ENCODE measurements at places on chromosomes 12 and 14.

- DNase-seq, result no peak
These were observed 236.9 kb downstream of the PAWR start for GRCh38 chr12:79453820-79454219.

GRCh38 chr14:102088012-102088792, 1.4 kb upstream of the HSP90AA1 start:
- no peak for DNase-seq

DNA sequence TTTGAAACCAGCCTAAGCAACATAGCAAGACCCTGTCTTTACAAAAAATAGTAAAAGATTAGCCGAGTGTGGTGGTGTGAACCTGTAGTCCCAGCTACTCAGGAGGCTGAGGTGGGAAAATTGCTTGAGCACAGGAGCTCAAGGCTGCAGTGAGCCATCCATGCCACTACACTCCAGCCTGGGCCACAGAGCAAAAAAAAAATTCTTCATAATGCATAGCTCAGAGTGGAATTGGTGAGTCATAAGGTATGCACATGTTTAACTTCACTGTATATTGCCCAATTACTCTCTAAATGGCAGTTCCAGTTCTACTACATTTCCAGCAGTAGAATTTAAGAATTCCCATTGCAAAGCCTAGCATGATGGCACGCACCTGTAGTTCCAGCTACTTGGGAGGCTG, 26.8 kb upstream of the CLIP1 start:
- DNase-seq, result peak; percentile 70

DNA sequence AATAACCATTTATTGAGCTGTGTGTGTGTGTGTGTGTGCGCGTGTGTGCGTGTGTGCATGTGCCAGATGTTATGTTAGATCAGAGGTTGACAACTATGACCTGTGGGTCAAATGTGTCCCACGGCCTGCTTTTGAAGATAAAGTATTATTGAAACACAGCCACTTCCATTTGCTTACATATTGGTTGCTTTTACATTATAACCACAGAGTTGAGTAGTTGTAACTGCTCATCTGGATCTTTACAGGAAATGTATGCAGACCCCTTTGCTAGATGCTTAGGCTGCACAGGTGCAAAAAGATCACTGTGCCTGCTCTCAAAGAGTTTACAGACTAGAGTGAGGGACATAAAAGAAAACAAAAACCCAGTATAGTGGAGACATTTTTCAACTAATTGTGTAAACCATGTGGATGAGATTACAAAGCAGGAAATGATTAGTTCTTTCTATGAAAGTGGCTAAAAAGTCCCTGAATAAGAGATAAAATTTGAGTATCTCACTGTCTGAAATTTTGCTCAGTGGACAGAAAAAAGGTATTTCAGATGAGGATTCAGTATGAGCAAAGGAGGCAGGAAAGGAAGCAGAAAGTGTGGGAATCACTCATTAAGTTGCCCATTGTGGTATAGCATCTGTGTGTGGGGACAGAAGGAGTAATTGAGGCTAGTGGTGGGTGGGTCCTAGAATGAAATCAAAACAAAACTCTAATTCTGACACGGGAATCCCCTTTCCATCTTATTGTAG, 188.4 kb downstream of the PAH start:
- DNase-seq, result no peak

DNA sequence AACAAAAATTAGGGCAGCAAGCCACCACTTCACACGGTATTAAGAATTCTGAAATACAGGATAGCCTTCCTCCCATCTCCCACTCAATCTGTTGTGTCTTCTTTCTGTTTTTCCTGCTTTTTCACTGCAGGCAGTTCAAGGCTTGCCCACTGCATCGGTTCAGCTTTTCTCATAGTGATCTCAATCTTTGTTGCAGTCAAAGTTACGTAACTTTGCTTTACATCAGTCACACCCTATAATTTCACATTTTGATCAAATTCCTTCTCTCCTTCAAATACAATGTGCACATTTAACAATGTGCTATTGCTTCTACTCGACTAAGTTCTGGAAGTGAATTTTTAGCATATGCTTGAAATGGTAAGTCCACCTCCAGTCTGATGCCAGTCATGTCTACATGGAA, 217.6 kb downstream of the EFCAB11 start:
- no peak for DNase-seq

GRCh38 chr14:64411001-64411400, 22.8 kb downstream of the MTHFD1 start:
- DNase-seq, result no peak

DNA sequence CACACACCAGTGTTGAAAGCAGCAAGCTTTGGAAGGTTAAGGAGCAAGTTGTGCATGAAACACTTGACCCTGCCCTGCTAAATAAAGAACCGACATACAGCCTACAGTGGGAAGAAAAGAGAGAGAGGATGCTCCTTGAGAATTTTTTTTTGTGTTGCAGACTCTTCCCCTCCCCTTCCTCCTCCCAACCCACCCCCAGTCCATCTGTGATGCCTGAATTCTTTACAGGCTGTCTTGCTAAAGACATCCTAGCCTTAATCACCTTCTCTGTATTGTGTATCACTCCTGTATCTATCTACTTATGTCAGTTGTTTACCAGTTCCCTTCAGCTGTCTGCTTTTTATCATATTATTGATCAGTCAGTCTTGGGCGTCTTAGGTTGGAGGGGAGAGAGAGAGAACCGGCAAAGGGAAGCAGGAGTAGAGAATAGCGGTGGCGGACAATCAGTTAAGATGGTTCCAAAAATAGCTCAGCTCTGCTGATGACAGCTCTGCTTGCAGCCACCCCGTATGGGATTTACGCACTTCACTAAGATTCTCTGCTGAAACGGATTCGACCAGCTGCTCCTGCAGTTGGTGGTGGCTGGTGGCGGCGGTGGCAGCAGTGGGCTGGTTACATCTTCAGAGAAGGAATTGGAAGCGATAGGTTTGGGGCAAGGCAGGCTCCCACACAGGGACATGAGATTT, 664.7 kb downstream of the NRXN3 start:
- DNase-seq, result no peak
